ENCODE measurements at places on chromosomes 1 and 21. TPM values are rescaled to one million over a fixed set of nuclear protein-coding genes. Genes with fewer than 3 reads are reported as not detected.

- H3K27me3 ChIP-seq, result peaks cover 15% of the 10 kb centered on the region
- H3K4me1 ChIP-seq, result peaks cover 10% of the 10 kb centered on the region
- peak; percentile 71 for DNase-seq
- peak within 1 kb of the TSS; percentile 71 for H3K4me3 ChIP-seq
- H3K36me3 ChIP-seq, result no peaks in the 10 kb centered on the region
- H3K27ac ChIP-seq, result peak within 1 kb of the TSS; percentile 40
These were observed at the start of gene CR2 for GRCh38 chr1:207454046-207454964. Gene CR2, plus strand, starts transcription at chr1:207454328. Its CDS starts 91 bp downstream, at chr1:207454419.

- H3K4me3 ChIP-seq, result no peak overlapping the region
- no peak for DNase-seq
- H3K27ac ChIP-seq, result no peak overlapping the region
- H3K4me1 ChIP-seq, result no peaks in the 10 kb centered on the region
- H3K36me3 ChIP-seq, result peaks cover 70% of the 10 kb centered on the region
These were observed 16.2 kb downstream of the ZSCAN20 start for GRCh38 chr1:33488624-33489023.

OR10J1 gene
- not detected for total RNA-seq

- H3K4me1 ChIP-seq, result peaks cover 5% of the 10 kb centered on the region
- no peak overlapping the region for H3K27ac ChIP-seq
- H3K27me3 ChIP-seq, result no peaks in the 10 kb centered on the region
- H3K4me3 ChIP-seq, result no peak overlapping the region
- peak; percentile 48 for DNase-seq
These were observed 50.0 kb downstream of the TBCE start for GRCh38 chr1:235417086-235417697.

- H3K4me1 ChIP-seq, result peaks cover 21% of the 10 kb centered on the region
- peak overlapping the region; percentile 95 for H3K27ac ChIP-seq
- no peak for DNase-seq
- H3K27me3 ChIP-seq, result no peaks in the 10 kb centered on the region
These were observed 988 bp downstream of the SLC35A3 start for GRCh38 chr1:99970713-99971255.

- peaks cover 12% of the 10 kb centered on the region for H3K36me3 ChIP-seq
- H3K27me3 ChIP-seq, result no peaks in the 10 kb centered on the region
- H3K27ac ChIP-seq, result no peak overlapping the region
- H3K4me1 ChIP-seq, result peaks cover 6% of the 10 kb centered on the region
- H3K4me3 ChIP-seq, result no peak overlapping the region
These were observed 25.9 kb downstream of the PSMB2 start for GRCh38 chr1:35615440-35615839.

RSPO1 gene
- not detected for total RNA-seq

CFHR4 gene
- total RNA-seq, result not detected

OR2T35 gene
- total RNA-seq, result not detected

GRCh38 chr1:109316506-109316905, 9.7 kb upstream of the MYBPHL start:
- H3K27me3 ChIP-seq, result no peaks in the 10 kb centered on the region
- no peaks in the 10 kb centered on the region for H3K4me1 ChIP-seq
- no peak overlapping the region for H3K4me3 ChIP-seq

- H3K27ac ChIP-seq, result no peak overlapping the region
- peaks cover 7% of the 10 kb centered on the region for H3K27me3 ChIP-seq
- H3K4me3 ChIP-seq, result no peak overlapping the region
- H3K36me3 ChIP-seq, result no peaks in the 10 kb centered on the region
- no peaks in the 10 kb centered on the region for H3K4me1 ChIP-seq
- no peak for DNase-seq
These were observed 80.5 kb downstream of the FNBP1L start for GRCh38 chr1:93528412-93528811.
